Activated gamma-delta T cell (primary cell): ENCODE measurements at places on chromosomes 11 and 22.

DNA sequence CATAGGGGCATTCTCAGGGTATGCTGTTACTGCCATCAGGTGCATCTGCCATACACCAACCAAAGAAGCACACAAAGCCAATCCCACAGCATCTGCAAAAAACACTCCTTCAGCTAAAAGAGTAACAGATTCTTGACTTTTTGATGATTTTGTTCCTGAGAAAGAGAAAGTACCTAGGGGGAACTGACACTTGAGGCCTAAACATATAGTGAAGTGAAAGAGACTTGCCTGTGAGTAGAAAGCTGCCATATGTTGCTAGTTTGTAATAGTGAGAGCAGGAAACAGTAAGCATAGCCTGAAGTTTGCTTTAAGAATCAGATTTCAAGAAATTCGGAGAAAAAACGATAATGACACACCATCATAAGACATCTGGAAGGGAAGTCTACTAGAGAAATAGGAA is 97.9 kb upstream of the CTSC start:
- no peak for DNase-seq

- DNase-seq, result no peak
Observed at GRCh38 chr11:44934735-44935250, 15.9 kb downstream of the TP53I11 start.

GRCh38 chr11:116300232-116300631 is 472.6 kb downstream of the BUD13 start:
- no peak for DNase-seq

GRCh38 chr11:102408339-102408738 is 44.2 kb downstream of the TMEM123 start:
- no peak for DNase-seq

DNA sequence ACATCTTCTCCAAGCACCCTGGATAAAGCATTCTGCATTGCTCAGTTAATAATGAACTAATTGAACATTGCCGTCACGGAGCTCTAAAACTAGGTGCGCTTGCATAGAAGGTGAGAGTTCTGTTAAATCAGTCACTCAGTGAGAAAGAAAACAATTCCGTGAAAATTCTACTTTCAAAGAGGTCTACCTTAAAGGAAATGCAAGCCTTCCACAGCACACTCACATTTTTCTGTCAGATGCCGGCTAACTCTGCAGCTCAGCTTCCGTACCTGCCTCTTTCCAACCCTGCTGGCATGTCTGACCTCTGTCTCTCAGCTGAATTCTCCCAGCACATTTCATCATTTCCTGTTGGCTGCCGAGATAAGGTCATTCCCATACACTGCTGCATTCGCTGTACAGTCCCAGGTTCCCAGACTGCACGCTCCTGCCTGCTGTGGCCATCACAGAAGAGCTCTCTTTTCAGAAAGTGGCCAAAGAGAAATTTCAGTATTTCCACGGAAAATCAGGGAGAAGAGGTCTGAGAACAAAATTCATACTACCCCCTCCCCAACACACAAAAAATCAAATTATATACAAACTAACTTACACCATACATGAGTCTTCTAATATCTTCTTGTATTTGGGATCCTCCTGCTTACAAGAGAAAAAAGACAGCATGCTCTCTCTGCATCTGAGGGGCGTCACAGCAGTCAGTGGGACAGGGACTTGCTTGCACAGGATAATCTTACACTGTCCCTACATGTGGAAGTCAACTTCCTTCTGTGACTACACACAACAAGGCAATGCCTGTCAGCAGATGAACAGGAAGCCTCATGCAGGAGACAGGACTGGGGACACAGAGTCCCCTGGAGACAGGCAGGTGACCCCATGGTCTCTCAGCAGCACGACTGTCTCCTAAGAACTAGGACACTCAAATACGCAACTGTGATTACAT is 55.1 kb downstream of the PACSIN2 start:
- no peak for DNase-seq

- no peak for DNase-seq
Observed at GRCh38 chr11:86117001-86117711, 48.3 kb upstream of the PICALM start.

GRCh38 chr22:33476716-33477115 is 418.5 kb upstream of the SYN3 start:
- DNase-seq, result no peak

GRCh38 chr11:74135127-74135840 is 35.5 kb downstream of the C2CD3 start:
- DNase-seq, result no peak

- no peak for DNase-seq
Observed at GRCh38 chr11:32478277-32478731, 43.0 kb upstream of the WT1 start.

DNA sequence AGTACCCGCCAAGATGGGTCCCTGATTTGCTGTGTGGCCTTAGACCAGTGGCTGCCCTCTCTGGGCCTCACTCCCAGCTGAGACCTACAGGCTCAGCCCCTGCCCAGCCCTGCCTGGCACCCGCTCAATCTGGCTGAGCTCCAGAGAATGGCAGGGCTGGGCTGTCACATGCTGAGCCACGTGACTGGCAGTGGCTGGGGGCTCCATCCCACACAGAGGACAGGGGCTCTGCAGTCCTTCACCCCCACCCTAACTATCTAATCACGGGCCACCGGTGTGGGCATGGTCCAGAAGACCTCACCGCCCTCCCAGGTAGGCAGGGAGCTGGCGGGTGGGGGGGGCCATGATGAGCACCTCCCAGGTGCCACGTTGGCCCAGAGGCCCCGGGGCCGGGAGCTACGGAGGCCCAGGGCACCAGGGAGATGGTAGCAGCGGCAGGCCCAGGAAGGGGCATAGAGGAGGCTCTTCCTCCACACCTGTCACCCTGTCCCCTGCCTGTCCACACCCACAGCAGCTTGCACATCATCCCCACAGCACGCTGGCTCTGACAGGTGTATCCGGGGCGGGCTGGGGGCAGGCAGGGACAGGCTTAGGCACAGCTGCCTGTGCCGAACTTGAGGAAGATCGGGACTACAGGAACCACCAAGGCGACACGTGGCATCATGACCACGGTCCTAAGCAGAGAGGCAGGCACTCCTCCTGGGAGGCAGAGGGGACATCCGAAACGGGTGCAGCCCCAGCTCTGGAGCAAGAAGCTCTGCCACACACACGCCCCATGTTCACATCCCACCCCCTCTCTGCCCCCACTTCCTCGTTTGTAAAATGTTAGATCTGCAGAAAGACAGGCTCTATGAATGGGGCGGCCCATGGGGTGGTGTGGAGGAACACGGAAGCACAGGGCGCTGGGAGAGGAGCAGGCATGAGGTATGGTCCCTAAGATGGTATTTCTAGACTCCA is 1.5 kb upstream of the ALDH3B1 start:
- DNase-seq, result no peak

GRCh38 chr11:2211113-2211971 is 39.7 kb upstream of the TH start:
- no peak for DNase-seq

- DNase-seq, result no peak
Observed at GRCh38 chr11:119100994-119101758, 477 bp downstream of the DPAGT1 start.

DNA sequence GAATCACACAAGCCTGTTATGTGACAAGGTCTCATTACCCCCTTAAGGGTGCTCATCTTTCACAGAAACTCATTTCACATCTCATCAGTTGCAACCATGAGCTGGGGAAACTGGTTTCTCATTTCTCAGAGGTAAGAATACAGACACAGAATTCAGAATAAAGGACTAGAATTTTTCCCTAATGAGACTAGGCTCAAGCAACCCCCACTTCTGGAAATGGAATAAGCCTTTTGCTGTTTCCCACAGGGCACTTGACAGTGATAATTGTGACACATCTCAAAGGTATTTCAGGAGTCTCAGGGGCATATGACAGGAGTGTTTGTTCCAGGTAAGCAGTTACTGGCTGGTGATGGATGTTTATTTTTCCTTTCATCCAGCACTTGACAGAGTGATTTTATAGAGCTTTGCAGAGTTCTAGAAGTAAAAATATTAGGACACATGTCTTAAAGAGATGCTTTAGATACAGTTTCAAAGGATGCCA is 112.9 kb upstream of the DDI1 start:
- DNase-seq, result no peak

GRCh38 chr22:47963660-47964059 is 1201.2 kb downstream of the TBC1D22A start:
- no peak for DNase-seq

DNA sequence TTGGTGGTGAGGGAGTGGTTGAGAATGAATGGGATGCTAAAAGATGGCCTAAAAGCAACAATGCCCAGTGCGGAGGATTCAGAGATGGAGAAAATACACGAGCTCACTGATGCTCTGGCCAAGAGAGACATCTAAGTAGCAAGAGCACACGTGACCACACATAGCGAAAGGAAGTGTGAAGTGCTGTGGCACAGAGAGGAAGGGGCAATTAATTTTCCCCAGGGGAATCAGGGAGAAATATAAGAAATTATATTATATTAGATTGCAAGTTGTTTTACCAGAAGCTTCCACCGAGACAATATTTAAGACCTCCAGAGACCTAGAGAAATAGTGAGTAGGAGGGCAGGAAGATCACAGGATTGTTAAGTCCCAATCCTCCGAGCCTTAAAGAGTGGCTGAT is 80.6 kb downstream of the RCN1 start:
- DNase-seq, result no peak

- no peak for DNase-seq
Observed at GRCh38 chr11:10096987-10097386, 197.0 kb downstream of the SBF2 start.

DNA sequence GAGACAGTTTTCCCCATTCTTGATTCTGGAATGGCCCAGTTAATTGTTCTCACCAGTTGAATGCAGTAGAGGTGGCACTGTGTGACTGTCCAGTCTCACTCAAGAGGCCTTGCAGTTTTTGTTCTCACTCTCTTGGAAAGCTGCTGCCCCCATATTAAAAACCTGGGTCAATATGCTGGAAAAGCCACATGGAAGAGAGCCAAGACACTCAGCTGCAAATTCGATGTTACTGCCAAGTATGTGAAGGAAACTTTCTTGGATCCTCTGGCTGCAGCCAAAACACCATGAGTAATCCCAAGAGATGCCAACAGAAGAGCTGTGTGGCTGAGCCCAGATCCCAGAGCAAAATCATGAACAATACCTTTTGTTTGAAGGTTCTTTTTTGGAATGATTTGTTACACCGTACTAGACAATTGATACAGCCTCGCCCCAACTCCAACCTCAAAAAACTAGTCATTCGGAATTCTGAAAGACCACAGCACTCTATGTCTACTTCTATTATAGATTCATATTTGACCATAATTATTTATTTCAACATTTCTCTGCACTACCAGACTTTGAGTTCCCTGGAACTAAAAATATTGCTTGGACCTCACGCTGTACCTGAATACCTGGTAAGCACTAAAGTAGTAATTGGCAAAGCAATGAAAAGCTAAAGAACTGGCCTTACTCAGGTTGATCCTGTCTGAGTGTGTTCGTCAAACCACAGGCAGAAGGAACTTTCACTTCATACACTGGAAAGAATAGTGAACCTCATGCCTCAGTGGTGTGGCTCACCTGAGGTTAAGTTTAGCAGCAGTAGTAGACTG is 378.8 kb downstream of the ETS1 start:
- DNase-seq, result no peak

- no peak for DNase-seq
Observed at GRCh38 chr11:69121621-69122325, 34.0 kb upstream of the SMIM38 start.

DNA sequence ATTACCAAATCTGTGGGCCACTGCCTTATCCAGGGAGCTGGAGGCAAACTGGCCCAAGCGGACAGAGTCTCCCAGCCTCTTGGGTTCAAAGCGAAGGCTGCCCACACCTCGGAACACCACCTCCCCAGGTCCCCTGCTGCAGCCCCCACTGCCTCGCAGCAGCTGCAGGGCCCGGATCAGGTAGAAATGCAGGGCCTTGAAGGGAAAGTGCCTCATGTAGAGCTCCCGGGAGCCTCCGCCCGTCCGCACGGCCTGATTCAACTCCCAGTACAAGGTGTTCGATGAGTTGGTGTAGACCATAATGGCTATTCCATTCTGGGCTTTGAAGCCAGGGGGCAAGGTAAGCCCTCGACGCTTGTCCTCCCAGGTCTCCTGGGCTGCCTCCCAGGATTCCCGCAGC is 2.0 kb downstream of the ART5 start:
- no peak for DNase-seq

DNA sequence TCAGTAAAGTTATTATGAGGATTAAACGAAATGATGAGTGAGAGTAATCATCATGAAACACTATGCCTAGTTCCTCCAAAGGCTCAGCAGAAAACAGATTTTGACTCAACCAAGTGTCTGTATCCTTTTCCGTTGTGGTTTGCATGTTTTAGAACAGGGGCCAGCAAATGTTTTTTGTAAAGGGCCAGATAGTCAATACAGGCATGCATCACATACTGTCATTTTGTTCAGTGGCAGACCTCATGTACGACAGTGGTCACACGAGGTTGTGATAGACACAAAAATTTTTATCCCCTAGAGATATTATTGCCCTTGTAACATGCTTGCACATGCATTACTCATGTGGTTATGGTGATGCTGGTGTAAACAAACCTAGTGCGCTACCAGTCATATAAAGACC is 81.9 kb upstream of the SLC25A18 start:
- no peak for DNase-seq

GRCh38 chr11:31366795-31367194 is 2.7 kb downstream of the DCDC1 start:
- DNase-seq, result no peak

GRCh38 chr11:12897390-12897789 is 111.7 kb upstream of the RASSF10 start:
- no peak for DNase-seq

DNA sequence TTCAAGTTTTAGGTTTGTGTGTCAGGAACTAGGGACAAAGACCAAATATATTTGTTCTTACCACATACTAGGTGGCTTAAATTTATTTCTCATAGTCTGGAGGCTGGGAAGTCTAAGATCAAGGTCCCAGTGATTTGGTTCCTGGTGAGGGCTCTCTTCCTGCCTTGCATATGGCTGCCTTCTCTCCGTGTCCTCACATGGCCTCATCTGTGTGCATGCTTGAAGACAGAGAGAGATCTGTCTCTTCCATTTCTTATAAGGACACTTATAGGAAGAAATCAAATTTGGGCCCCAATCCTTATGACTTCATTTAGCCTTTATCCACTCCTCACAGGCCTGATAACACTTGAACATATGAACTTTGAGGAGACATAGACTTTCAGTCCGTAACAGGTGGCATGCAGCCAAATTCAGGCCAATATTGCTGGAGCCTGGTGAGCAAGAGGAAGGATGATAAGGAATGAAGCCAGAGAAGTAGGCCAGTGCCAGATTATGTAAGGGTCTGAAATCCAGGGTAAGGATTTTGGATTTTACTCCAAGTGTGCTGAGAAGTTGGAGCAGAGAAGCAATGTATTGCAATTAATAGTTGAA is 35.1 kb downstream of the TTC17 start:
- DNase-seq, result no peak

GRCh38 chr11:92552942-92553341 is 328.3 kb downstream of the FAT3 start:
- DNase-seq, result no peak

GRCh38 chr11:100691896-100692653 is 5.0 kb downstream of the ARHGAP42 start:
- DNase-seq, result no peak

- no peak for DNase-seq
Observed at GRCh38 chr22:22916215-22916951, 28.8 kb downstream of the IGLL5 start.

GRCh38 chr22:43946384-43946667 is 8.9 kb upstream of the SAMM50 start:
- DNase-seq, result no peak
